Hematopoietic multipotent progenitor cell treated with erythropoietin and hydrocortisone succinate and interleukin-3 and kit ligand, for 4 days (in vitro differentiated cells): ENCODE measurements at places on chromosomes 5 and 9.

DNA sequence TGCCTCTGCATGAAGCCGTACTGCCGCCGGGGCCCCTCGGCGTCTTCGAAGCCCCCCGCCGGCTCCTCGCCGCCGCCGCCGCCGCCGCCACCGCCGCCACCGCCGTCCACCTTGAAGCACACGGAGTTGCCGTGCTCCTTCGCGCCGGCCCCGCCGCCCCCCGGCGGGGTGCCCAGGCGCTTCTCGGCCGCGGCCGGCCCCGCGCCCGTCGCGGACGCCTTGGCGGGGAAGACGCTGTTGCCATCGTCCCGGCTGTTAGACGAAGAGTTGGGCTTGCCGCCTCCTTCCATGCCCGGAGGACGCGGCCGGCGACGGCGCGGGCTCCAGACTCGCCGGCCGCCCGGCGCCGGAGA, 400 bp downstream of the HCN1 start:
- no peak for DNase-seq

- peak; percentile 46 for DNase-seq
Observed at GRCh38 chr9:72875221-72875620, 77.6 kb downstream of the ALDH1A1 start.

DNA sequence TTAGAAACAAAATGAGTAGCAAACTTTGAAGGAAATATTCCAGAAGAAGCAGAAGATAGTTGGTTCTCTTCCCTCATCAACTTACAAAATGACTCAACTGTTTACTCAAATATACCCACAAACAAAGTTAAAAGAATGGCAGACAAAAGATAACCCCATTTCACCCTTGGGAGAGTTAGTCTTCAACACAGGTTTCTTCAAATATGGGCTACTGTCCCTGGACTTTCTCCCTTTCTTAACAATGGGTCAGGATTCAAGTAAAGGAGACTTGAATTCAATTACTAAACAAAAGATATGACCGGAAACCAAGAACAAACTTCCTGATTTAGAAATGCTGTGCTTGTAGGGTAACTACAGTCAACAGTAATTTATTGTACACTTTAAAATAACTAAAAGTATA, 14.2 kb downstream of the RFX3 start:
- peak; percentile 16 for DNase-seq

- peak; percentile 37 for DNase-seq
Observed at GRCh38 chr5:135309391-135310327, 89.4 kb downstream of the MACROH2A1 start.

DNA sequence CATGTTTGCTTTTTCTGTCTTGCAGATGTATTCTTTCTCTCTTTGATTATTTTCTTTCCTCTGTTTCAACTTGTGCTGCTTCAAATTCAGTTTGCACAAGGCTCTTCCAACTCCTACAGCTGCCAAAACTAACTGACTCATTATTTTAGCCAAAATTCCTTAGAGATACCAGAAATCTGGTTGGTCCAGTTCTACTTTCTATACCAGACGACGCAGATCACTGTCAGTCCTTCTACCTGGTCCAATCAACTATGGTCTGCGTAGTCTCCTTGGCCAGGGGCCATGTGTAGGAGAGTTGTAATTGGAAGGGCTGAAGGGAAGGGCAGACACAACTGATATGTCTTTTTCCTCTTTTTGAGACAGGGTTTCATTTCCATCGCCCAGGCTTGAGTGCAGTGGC, 51.9 kb upstream of the JAK2 start:
- no peak for DNase-seq

DNA sequence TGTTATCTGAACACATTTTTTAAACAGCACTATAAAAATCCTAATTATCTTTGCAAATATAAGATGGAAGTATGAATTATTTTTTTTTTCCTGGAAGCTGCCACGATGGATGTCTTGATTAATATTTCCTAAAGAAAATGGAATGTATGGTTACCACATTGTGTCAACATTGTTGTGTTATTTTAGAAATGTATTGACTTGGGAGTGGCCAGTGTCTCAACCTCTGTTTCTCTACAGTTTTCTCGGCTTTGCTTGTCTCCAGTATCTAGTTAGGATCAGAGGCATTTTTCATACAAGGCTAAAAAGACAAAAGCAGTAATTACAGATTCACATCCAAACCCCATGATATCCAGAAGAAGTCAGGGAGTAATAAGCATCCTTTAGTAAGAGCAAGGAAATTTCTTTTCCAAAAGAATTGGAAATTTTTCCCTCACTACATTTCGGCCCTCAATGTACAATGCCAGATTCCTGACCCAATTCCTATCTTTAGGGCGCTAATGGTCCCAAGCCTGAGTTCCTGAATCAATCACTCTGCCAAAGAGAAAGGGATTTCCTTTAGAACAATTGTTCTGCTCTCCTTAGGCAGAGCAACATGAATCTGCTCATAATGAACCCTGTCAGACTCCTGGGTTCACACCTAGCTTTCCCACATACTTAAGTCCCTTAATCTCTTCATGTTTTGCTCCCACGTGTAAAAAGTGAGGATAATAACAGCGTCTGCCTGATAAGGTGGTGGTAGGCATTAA, 111.7 kb downstream of the EDIL3 start:
- DNase-seq: no peak

DNA sequence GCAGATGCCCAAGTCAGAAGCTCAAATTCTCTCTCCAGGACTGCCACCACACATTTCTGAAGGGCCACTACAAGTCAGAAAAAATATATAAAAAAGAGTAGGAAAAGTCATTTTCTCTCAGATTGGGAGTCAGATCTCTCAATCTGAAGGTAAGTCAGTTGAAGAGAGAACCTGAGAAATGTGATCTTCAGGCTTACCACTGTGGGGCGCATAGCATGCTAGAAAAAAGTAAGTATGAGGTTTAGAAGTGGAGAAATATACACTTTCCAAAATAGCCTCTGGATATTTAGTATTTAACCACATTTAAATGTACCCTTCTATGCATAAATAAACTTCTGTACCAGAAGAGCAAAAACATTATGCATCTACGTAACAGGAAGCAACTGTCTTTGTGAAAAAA, 800.7 kb upstream of the CTNND2 start:
- DNase-seq: peak; percentile 18

- DNase-seq: peak; percentile 38
Observed at GRCh38 chr5:122202952-122203351, 73.6 kb downstream of the ZNF474 start.
